ENCODE measurements at places on chromosomes 5 and 9. TPM values are rescaled to one million over a fixed set of nuclear protein-coding genes. Genes with fewer than 3 reads are reported as not detected.

The FOXD4 gene
- total RNA-seq, result not detected

DNA sequence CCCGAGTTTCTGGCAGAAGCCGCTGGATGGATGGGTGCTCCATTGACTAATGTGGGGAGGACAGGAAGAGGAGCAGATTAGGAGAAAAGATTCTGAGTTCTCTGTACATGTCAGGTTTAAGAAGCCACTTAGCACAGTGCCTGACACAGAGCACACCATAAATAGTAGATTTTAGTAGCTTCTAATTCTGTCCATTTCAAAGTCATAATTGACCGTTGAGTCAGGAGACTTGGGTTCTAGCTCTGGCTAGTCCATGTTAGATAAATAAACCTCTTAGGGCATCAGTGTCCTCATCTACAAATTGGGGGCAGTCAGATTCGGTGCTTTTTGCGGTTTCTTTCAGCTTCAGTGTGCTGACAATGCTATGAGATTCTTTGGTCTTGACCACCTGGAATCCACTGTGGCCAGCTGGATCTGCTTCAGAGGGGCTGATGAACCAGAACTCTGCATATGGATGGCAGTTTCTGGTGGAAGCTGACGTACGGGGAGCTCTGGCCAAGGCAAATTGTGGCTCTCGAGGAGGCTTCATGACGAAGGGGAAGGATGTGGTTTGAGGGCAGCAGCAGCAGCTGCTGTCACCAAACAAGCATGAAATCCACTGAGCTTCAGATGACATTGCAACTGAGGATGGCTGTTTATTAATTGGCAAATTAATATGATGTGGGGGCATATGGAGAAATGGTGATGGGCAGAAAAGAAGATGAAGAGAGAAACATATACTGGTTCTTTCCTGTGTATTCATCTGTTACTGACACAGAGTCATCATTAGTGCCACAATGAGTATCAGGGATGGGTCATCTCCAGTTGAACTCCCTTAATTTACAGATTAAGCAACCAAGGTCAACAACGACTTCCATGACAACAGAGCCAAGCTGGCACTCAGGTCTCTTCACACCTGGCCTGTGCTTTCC lies 134.4 kb downstream of the AOPEP start:
- no peak for DNase-seq

The SH3RF2 gene
- 0.28 TPM for total RNA-seq

- DNase-seq, result peak; percentile 89
Observed at GRCh38 chr5:4905674-4906520, 234.2 kb upstream of the ADAMTS16 start.

DNA sequence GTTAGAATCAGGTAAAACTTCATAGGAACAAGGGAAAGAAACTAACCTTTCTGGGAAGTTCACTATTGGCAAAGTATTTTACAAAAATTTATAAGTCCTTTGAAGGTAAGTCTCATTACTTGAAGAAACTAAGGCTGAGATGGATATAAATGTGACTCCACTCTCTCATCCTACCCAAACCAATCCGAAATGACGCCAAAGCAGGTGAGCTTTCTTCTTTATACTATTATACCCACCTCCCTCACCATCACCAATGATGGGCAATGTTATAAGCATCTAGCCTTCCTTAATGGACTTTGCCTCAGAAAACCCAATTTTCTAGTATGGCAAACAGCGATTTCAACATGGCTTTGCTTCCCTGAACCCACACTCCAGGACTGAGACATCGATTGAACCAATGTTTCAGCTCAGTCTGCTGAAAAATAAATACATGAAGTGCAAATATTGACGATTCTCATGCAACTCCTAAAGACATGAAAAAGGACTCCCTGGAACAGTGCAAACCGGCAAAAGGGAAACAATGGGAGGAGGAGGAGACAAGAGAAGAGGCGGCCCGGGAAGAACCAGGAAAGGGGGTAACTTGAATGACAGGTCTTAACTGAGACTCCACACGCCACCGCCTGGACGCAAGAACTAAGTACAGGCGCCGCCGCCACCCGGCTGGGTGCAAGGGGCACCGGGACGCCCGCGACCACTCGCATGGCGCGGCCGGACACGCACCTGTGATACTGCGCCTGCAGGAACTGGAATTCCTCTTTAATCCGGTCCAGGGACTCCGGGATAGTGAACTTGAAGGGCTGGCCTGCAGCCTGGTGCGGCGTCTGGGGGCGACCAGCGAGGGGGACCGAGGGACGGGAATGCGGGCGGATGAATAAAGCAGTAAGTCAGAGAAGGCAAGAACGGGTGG lies 2.5 kb downstream of the TLE1 start:
- DNase-seq, result peak; percentile 93

The PTPRD gene
- 7.1 TPM for total RNA-seq

All from sigmoid colon (tissue), 7 donors.